ENCODE measurements at places on chromosomes 7 and 10. TPM values are rescaled to one million over a fixed set of nuclear protein-coding genes. Genes with fewer than 3 reads are reported as not detected.

DNA sequence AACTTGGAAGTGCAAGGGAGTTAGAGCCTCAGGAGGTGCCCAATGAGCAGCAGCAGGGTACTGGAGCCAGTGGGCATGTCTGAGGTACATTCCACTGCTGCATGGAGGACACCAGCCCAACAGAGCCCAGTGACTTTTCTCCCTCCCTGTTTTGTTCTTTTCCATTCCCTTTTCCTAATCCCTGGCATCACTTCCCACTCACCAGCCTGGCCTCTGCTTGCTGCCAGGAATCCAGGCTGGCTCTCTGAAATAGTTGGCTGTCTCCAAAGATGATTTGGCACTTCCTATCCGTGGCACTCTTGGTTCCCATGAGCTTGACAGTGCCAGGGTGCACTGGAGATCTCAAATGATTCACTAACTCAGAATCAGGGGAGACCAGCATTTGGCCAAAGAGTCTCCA is 97.7 kb upstream of the ZPBP start:
- no peak for DNase-seq
- H3K27ac ChIP-seq: no peak overlapping the region
- H3K27me3 ChIP-seq: peaks cover 12% of the 10 kb centered on the region
- no peak overlapping the region for H3K4me3 ChIP-seq
- H3K4me1 ChIP-seq: no peaks in the 10 kb centered on the region

- H3K27me3 ChIP-seq: no peaks in the 10 kb centered on the region
- H3K27ac ChIP-seq: no peak overlapping the region
- DNase-seq: no peak
- H3K4me3 ChIP-seq: no peak overlapping the region
- H3K36me3 ChIP-seq: peaks cover 7% of the 10 kb centered on the region
Observed at GRCh38 chr7:29955799-29956486, 33.7 kb downstream of the SCRN1 start.

- DNase-seq: no peak
- H3K27ac ChIP-seq: peak overlapping the region; percentile 97
- H3K4me1 ChIP-seq: peaks cover 42% of the 10 kb centered on the region
- H3K27me3 ChIP-seq: no peaks in the 10 kb centered on the region
Observed at GRCh38 chr7:23531050-23531793, 559 bp downstream of the TRA2A start.

DNA sequence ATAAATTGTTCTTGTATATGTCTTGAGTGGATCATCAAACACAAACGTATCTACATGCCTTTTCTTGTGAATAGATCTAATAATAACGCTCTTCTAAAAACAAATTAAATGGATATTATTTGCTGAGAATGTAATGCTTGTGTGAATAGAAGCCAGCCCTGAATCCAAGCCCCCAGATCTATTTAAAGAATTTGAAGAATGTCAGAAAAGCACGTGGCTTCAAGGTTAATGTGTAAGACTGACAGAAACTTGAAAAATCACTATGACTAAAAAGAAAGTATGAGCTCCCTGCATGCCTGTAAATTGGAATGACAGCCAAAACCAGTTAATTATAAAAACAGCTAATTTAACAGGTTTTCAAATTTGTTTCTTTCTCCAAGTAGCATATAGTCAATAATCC is 43.2 kb upstream of the ATRNL1 start:
- DNase-seq: no peak
- H3K36me3 ChIP-seq: no peaks in the 10 kb centered on the region
- no peaks in the 10 kb centered on the region for H3K4me1 ChIP-seq

DNA sequence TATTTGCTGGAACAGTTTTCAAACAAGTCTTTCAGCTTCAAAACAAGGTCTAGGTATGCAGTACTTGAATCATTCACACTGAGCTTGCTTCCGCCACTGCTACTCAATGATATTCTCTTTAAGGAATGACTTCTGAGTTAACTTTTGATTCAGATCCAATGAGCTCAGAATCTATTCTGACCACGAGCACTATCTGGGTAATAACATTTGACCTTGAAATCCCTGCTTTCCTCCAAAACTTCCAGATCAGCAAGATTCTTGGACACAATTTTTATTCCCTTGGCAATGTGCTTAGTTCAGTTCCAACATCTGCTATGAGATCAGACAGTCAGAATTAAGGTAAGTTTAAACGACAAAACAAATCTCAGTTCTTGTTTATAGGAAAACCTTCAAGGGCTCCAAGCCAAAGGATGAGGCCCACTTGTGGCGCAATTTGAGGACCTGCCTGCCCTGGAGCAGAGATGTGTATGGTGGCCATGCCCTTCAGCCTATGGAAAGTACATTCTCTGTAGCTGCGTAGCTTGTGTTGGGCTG is 87.2 kb downstream of the RNF216 start:
- peak overlapping the region; percentile 10 for H3K27ac ChIP-seq
- no peaks in the 10 kb centered on the region for H3K27me3 ChIP-seq
- peaks cover 35% of the 10 kb centered on the region for H3K4me1 ChIP-seq
- no peak overlapping the region for H3K4me3 ChIP-seq
- no peak for DNase-seq

- H3K27ac ChIP-seq: no peak overlapping the region
- no peak overlapping the region for H3K4me3 ChIP-seq
- no peak for DNase-seq
- H3K36me3 ChIP-seq: peaks cover 19% of the 10 kb centered on the region
Observed at GRCh38 chr7:762885-763284, 35.8 kb upstream of the PRKAR1B start.

DNA sequence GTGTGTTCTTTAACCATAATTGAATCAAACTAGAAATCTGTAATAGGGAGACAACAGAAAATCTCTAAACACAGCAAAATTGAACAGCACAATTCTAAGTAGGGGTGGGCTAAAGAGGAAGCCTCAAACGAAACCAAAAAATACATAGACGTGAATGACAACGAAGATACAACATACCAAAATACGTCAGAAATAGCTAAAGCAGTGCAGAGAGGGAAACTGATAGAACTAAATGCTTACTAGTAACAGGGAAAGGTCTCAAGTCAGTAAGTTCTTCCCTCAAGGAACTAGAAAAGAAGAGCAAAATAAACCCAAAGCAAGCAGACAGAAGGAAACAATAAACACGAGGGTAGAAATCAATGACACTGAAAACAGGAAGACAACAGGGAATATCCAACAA is 19.1 kb downstream of the RPP38 start:
- no peaks in the 10 kb centered on the region for H3K4me1 ChIP-seq
- no peak for DNase-seq
- H3K27me3 ChIP-seq: no peaks in the 10 kb centered on the region
- no peak overlapping the region for H3K4me3 ChIP-seq

GRCh38 chr10:96797485-96797884 is 34.6 kb upstream of the LCOR start:
- H3K4me3 ChIP-seq: no peak overlapping the region
- H3K27me3 ChIP-seq: no peaks in the 10 kb centered on the region
- no peak for DNase-seq
- H3K27ac ChIP-seq: no peak overlapping the region
- no peaks in the 10 kb centered on the region for H3K36me3 ChIP-seq
- H3K4me1 ChIP-seq: no peaks in the 10 kb centered on the region

- no peak for DNase-seq
- H3K4me1 ChIP-seq: no peaks in the 10 kb centered on the region
- no peaks in the 10 kb centered on the region for H3K27me3 ChIP-seq
Observed at GRCh38 chr7:107025449-107026103, 18.9 kb upstream of the PRKAR2B start.

DNA sequence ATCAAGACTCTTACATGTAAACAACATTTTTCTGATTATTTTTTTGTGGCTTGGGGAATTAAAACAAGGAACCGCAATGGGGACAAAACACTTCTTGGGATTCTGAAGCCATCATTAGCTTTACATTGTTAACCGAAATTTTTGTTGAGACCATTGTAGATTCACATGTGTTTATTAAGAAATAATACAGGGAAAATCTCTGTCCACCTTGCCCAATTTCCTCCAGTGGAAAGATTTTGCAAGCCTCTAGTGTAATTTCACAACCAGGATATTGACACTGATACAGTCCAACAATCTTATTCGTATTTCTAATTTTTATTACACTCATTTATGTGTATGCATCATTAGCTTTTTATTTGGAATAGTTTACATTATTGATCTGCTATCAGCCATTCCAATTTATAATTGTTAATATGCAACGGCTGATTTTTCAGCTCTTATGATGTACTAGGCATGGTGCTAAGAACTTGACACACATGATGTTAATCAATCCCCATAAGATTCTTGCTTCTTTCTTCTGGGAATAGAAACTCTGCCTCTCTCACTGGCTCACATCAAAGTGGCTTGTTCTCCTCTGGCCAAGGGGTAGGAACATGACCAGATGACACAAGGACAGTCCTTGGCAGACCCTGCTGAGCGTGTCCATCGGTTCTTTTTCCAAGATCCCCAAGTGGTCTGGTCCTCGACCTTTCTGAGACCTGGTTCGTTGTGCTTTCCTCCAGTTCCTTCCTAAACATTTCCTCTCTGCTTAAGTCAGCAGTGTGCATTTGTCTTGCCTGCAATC is 137.6 kb downstream of the ADAM12 start:
- no peaks in the 10 kb centered on the region for H3K27me3 ChIP-seq
- H3K4me1 ChIP-seq: no peaks in the 10 kb centered on the region
- H3K4me3 ChIP-seq: no peak overlapping the region
- H3K36me3 ChIP-seq: no peaks in the 10 kb centered on the region
- no peak for DNase-seq

DNA sequence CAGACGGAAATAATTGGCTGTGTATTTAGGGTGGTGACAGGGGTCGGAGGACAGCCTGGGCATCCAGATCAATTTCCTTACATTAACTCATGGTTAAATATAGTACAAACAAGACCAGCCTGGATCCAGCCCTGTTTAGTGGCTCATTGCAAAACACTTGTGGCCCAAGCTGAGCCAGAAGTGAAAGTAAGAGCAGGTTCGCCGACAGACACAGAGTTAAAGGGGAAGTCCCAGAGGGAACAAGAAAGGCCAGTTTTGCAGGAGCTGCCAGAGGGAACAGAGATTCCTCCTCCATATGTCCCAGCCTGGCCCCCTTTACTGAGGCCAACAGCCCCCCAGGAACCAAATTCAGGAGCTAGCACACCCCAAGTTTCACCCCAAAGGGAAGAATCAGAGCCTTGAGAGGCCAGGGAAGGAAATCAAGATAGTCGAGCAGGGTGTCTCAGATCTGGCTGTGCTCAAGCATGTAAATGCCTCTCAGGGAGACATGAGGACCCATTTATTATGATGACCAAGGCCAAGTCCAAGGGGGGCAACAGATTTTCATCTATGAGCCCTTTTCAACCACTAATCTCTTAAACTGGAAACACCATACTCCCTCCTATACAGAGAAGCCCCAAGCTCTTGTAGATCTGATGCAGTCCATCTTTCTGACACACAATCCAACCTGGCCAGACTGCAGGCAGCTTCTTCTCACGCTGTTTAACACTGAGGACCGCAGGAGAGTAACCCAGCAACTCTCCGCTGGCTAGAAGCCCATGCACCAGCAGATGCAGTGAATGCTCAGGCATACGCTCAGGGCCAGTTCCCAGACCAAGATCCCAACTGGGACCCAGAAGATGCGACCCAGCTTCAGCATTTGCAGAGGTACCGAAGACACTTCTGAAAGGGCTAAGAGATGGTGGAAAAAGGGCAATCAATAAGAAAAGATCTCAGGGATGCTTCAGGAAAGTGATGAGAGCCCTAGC is 15.9 kb upstream of the ADCK2 start:
- peak overlapping the region; percentile 26 for H3K4me3 ChIP-seq
- no peaks in the 10 kb centered on the region for H3K36me3 ChIP-seq
- no peaks in the 10 kb centered on the region for H3K4me1 ChIP-seq
- no peak overlapping the region for H3K27ac ChIP-seq
- DNase-seq: no peak

GRCh38 chr10:1216574-1217236 is 160.5 kb downstream of the WDR37 start:
- H3K4me1 ChIP-seq: no peaks in the 10 kb centered on the region
- no peaks in the 10 kb centered on the region for H3K36me3 ChIP-seq

- DNase-seq: no peak
- no peaks in the 10 kb centered on the region for H3K36me3 ChIP-seq
- no peaks in the 10 kb centered on the region for H3K27me3 ChIP-seq
- no peak overlapping the region for H3K27ac ChIP-seq
- no peak overlapping the region for H3K4me3 ChIP-seq
Observed at GRCh38 chr10:78849115-78849514, 219.7 kb upstream of the ZMIZ1 start.

GRCh38 chr10:119330342-119330741 is 123.0 kb downstream of the GRK5 start:
- no peaks in the 10 kb centered on the region for H3K4me1 ChIP-seq
- no peak for DNase-seq
- no peak overlapping the region for H3K27ac ChIP-seq

GRCh38 chr7:18177815-18178660 is 150.4 kb upstream of the PRPS1L1 start:
- no peaks in the 10 kb centered on the region for H3K4me1 ChIP-seq
- DNase-seq: peak; percentile 25
- H3K27ac ChIP-seq: no peak overlapping the region
- H3K36me3 ChIP-seq: no peaks in the 10 kb centered on the region
- H3K4me3 ChIP-seq: no peak overlapping the region
- H3K27me3 ChIP-seq: no peaks in the 10 kb centered on the region

DNA sequence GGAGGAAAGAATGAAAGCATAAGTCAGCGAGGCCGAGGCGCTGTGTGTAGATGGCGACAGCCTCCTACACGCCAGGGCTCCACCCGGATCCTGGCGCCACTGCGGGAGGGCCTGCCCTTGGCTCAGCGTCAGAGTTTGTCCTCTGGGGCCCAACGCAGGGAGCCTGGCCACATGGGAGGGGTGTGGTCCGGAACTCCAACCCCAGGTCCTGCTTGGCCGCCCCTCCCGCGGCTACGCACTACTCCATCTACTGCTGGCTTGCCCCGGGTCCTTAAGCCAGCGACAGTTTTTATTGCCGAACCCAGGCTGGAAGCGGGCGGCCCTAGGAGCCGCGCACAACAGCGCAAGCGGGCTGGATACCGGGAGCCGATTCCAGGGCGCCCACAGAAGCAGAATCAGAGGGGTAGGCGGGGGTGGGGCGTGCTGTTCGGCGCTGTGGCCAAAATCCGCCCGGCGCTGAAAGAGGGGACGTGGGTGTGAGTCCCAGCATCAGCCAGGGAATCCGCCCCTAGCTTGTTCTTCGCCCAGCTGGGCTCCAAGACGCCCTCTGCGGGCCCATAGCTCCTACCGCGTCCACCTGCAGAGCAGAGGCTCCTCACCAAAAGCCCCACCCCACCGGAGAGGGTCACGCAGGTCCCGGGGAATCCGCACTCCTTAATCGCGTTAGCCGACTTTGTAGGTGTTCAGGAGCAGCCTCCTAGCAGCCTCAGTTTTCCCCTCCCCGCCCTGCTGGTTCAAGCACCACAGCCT is 4.5 kb downstream of the KAZALD1 start:
- peak overlapping the region; percentile 94 for H3K4me3 ChIP-seq
- H3K4me1 ChIP-seq: peaks cover 41% of the 10 kb centered on the region
- no peak for DNase-seq
- H3K36me3 ChIP-seq: no peaks in the 10 kb centered on the region
- no peaks in the 10 kb centered on the region for H3K27me3 ChIP-seq

- H3K4me3 ChIP-seq: no peak overlapping the region
- no peaks in the 10 kb centered on the region for H3K4me1 ChIP-seq
- H3K36me3 ChIP-seq: no peaks in the 10 kb centered on the region
- no peak for DNase-seq
- H3K27ac ChIP-seq: no peak overlapping the region
- H3K27me3 ChIP-seq: peaks cover 2% of the 10 kb centered on the region
Observed at GRCh38 chr10:3016016-3016415, 51.3 kb upstream of the PFKP start.

Gene TMEM176B
- 0.31 TPM for total RNA-seq

Gene MYL7
- not detected for total RNA-seq

Gene UBE2D4
- 35.9 TPM for total RNA-seq

Gene IDE
- 79.0 TPM for total RNA-seq

Gene ECHDC3
- total RNA-seq: 5.8 TPM

Gene TRIM74
- 0.46 TPM for total RNA-seq

Gene AGFG2
- total RNA-seq: 42.5 TPM

Gene PPP2R2D
- total RNA-seq: 41.0 TPM

Measured in Panc1 (cell line).